Germinal center (tissue), 1 donor: ENCODE measurements at places on chromosomes 6 and 20.

- no peak for DNase-seq
Measured at GRCh38 chr6:143902827-143903226, 38.6 kb downstream of the ZC2HC1B start.

GRCh38 chr6:17102258-17102870 lies 514 bp downstream of the STMND1 start:
- no peak for DNase-seq

- no peak for DNase-seq
Measured at GRCh38 chr20:47174456-47175243, 181.8 kb downstream of the ZMYND8 start.

GRCh38 chr6:84766118-84766798 lies 1.9 kb upstream of the TBX18 start:
- no peak for DNase-seq

DNA sequence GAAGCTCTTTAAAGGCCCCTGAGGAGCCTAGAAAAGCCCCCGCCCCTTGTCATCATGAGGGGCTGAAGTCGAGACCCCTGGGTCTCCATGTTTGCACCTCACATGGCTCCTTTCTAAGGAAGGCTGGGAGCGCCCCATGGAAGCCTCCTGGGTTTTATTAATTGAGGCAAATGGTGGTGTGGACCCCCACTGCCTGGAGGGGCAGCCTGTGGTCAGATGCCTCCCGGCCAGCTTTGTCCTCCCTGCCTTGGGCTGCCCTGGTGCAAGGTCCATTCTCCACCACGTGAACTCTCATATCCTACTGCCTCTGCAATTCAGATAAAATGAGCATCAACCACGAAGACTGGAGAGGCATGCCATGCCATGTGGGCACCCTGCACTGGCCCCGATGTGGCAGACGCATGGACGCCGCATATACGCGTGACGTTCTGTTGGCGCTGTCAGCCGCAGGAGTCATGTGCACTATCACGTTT lies 295.5 kb downstream of the TAF4 start:
- no peak for DNase-seq

GRCh38 chr6:34242252-34243130 lies 5.8 kb downstream of the HMGA1 start:
- DNase-seq: no peak
